Renal cortical epithelial cell (primary cell): ENCODE measurements at places on chromosomes 6 and 20.

DNA sequence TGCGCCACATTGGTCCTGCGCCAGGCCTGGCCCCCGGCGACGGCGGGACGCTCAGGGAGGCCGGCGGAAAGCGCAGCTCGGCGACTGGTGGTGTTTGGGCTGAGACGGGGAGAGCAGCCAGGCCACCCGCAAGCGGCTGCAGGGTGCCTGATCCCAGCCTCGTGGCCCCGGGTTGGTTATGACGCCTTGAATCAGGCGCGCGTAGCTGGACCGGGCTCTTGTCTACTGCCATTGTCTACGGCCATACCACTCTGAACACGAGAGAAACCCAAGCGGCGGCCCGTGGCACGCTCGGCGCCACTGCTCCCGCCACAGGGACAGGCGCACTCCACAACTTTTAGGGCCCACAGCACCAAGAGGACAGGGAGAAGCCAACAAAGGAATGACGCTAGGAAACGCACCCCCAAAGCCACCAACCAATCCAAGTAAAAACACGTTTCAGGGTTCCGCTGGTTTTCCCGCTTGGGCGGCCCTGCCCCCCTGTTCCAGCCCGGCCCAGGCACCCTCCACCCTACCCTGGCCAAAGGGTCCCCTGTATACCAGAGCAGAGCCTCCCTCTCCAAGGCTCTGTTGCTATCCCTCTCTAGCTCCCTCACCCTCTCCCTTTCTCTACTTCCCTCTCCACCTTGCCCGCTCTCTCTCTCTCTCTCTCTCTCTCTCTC, 1849.3 kb upstream of the DEFB115 start:
- DNase-seq: no peak

GRCh38 chr6:25414755-25415154, 135.6 kb downstream of the CARMIL1 start:
- DNase-seq: no peak

- no peak for DNase-seq
Measured at GRCh38 chr6:53258076-53258773, 90.5 kb downstream of the ELOVL5 start.

GRCh38 chr6:117079951-117080350, 185.4 kb upstream of the VGLL2 start:
- DNase-seq: no peak

- DNase-seq: no peak
Measured at GRCh38 chr6:76481101-76481500, 408.6 kb upstream of the IMPG1 start.

- DNase-seq: no peak
Measured at GRCh38 chr20:39850821-39851330, 838.2 kb downstream of the MAFB start.

DNA sequence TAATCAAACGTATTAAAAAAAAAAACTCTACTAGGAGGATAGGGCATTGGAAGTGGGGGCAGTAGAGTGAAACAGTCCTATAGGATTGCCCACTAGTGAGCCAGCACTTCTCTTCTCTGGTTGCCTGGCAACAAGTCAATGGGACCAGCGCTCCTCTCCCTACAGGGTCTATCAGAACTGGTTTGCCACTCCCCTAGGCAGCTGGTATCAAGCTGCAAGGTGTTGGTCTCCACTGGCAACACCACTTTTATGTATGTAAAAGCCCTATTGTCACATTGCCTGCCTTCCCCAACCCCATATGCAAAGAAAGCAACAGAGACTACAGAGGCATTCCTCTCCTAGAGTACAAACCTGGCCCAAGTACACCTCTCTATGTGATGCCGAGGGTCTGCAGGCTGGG, 166.9 kb upstream of the MCHR2 start:
- no peak for DNase-seq

DNA sequence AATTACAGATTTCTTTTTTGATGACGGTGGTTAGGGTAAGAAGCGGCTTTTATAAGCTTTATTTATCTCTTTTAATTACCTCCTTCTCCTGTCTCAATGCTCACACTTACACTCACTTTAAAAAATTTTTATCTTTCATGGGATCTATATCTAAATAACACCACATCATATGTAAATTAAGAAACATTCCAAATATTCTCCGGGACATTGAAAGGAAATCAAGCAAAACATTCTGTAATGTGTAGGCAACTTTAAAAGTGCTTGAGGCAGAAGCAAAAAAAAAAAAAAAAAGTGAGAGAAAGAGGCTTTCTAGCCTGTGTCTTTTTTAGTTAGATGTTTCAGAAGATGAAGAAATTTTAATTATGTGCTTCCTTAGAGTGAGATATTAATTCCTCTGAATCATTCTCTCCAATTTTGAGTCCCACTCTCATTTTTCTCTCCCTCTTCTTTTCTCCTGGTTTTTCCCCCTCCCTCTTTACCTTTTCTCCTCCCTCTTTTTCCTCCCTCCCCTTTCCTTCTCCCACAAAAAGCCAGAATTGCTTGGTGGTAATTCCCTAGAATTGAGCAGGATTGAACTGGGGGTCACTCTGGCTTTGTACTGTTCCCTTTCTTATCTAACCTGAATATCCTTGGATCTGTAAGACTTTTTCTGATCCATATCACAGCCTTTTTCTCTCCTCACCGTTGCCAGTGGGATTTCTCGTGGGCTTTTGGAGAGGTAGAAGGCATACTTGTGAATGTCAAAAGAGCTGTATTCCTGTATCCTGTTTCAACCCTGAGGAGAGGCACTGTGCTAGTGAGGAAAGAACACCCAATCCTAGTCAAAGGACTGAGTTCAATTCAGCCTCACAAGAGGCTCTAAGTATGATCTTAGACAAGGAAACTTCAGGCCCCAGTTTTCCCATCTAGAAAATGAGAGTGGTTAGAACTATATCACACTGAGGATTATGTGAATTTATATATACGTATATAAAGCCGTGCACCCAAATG, 30.4 kb downstream of the KCNQ5 start:
- DNase-seq: no peak

- DNase-seq: no peak
Measured at GRCh38 chr6:104814743-104815142, 45.0 kb downstream of the HACE1 start.

GRCh38 chr6:66321017-66321416, 614.0 kb upstream of the EYS start:
- DNase-seq: no peak

DNA sequence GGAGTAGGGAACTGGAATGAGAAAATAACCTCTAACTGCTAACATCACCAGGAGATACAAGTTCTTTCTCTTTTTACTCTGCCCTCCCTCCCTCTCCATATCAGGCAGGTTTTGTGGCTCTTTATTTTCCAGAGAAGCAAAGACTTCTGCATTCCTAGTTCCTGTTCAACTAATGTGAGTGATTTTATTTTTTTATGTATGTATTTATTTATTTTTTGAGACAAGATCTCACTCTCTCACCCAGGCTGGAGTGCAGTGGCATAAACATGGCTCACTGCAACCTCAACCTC, 6.0 kb upstream of the IER3 start:
- DNase-seq: no peak

DNA sequence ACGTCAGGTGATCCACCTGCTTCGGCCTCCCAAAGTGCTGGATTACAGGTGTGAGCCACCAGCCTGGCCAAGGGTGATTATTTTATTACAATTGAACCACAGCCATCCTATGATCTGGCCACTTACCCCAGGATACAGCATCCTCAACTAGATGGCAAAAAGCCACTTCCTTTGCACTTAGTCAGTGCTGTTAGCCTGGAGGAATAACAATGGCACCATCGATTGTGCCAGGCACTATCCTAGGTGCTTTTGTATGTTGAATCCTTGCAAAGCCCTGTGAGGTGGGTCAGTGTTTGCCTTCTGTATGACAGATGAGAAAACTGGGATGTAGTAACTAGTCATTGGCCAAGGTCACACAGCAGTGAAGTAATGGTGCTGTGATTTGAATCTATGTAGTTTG, 11.2 kb upstream of the TTPAL start:
- no peak for DNase-seq

DNA sequence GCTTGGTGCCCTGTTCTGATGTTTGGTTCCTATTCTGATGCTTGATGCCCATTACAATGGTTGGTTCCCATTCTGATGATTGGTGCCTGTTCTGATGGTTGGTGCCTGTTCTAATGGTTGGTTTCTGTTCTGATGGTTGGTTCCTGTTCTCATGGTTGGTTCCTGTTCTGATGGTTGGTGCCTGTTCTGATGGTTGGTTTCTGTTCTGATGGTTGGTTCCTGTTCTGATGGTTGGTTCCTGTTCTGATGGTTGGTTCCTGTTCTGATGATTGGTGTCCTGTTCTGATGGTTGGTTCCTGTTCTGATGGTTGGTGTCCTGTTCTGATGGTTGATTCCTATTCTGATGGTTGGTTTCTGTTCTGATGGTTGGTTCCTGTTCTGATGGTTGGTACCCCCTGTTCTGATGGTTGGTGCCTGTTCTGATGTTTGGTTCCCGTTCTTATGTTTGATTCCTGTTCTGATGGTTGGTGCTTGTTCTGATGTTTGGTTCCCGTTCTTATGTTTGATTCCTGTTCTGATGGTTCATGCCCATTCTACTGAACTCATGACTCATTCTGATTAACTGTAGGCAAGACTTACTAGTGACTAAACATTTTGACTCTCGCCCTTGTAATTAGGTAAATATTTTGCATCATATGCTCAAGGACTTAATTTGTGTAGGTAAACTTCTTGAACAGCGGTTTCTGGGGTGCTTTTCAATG, 146.2 kb downstream of the DLL1 start:
- DNase-seq: no peak

DNA sequence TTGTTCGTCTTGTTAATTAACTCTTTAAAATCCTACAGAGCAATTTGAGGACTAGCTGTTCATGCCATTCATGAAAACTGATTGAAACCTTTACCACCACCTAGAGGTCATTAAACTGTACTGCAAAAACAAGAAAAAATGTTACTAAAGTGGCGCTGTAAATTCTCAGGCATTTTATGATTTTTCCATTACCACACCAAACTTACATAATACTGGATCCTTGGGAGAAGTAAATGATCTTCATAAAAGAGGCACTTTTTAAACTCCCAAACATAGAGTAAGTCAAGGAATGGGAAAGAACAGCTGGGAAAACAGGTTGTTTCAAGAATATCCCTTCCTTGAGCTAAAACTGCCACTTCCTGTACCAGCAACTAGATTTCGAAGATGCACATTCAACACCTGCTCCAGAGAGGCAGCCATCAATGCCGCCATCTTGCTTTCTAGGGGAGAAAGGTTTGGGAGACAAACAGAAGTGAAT, 54.3 kb downstream of the MYLIP start:
- DNase-seq: peak; percentile 83

- peak; percentile 63 for DNase-seq
Measured at GRCh38 chr6:53894091-53894490, 99.3 kb downstream of the LRRC1 start.

DNA sequence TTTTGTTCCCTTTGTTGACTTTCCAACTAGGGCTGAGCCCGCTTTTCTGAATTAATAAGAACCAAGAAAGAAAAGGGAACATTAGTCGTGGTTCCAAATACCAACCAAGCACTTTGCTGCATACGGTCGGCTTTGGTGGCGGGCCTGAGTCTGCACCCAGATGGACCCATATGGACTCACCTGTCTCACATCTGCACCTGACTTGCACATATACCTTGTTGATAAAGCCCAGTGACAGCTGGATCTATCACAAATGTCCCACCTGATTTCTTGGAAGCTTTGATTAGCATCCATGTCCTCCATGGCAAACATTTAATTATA, 39.0 kb downstream of the TPD52L1 start:
- no peak for DNase-seq

DNA sequence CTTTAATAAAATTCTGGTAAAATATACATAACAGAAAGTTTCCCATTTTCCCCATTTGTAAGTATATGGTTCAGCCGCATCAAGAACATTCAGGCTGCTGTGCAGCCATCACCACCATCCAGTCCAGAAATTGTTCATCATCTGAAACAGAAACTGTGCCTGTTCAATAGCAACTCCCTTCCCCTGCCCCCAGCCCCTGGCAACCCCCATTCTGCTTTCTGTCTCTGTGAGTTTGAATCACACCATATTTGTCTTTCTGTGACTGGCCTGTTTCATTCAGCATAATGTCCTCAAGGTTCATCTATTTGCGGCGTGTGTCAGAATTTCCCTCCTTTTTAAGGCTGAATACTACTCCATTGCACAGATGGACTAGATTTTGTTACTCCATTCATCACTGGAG, 19.1 kb downstream of the VSTM2L start:
- no peak for DNase-seq

- peak; percentile 57 for DNase-seq
Measured at GRCh38 chr6:44696099-44696498, 308.6 kb downstream of the CDC5L start.

DNA sequence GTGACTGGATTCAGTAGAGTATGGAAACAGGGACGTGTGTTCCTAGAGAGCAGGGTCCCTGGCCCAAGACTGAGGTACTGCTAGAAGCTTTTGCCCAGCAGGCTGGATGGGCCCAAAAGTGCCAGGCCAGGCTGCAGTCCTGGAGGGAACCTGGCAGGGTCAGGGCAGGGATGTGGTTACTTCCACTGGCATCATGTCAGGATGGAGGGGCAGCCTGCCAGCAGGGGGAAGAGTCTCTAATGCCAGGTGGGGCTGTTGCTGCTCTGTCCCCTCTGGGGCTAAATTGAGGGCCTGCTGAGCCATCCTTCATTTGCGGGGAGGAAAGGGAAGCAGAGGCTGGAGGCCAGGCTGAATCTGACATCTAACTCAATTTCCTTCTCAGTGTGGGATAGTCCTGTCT, 17.2 kb downstream of the ZDHHC14 start:
- no peak for DNase-seq

GRCh38 chr20:52422574-52423336, 231.2 kb upstream of the ZFP64 start:
- DNase-seq: no peak

GRCh38 chr20:24665741-24666191, 196.3 kb downstream of the SYNDIG1 start:
- no peak for DNase-seq

DNA sequence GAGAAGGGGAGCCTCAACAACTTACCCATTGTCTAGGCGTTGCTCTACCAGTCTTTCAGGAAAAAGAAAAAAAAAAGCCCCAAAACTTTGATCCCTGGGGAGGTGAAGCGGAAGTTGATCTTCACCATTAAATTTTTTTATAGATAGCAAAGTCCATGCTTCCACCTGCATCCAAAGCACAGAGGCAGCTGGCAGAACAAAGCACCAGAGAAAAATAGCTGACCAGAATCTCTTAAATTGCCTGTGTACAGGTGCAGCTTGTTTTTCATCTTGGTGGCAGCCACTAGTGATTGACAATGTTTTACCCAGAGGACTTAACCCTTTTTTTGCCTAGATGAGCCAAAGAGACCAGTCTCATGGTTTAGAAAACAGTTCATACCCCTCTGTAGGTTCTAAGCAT, 86.0 kb downstream of the MYB start:
- DNase-seq: no peak
